Spleen (tissue), 13 donors: ENCODE measurements at places on chromosomes 7 and 10.

DNA sequence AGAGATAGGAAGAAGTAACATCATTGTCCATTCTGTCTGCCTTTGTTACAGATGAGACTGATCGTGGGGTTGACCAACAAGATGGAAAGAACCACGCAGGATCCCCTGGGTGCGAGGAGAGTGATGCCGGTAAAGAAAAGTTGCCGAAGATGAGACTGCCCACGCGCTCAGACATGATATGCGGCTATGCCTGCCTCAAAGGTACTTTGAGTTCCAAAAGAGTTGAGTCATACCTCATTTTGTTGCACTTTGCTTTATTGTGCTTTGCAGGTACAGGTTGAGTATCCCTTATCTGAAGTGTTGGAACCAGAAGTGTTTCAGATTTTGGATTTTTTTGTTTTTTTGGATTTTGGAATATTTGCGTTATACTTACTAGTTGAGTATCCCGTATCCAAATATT lies 12.2 kb upstream of the CLCN1 start:
- DNase-seq: no peak

GRCh38 chr7:84495128-84495527 lies 300.5 kb upstream of the SEMA3A start:
- no peak for DNase-seq

DNA sequence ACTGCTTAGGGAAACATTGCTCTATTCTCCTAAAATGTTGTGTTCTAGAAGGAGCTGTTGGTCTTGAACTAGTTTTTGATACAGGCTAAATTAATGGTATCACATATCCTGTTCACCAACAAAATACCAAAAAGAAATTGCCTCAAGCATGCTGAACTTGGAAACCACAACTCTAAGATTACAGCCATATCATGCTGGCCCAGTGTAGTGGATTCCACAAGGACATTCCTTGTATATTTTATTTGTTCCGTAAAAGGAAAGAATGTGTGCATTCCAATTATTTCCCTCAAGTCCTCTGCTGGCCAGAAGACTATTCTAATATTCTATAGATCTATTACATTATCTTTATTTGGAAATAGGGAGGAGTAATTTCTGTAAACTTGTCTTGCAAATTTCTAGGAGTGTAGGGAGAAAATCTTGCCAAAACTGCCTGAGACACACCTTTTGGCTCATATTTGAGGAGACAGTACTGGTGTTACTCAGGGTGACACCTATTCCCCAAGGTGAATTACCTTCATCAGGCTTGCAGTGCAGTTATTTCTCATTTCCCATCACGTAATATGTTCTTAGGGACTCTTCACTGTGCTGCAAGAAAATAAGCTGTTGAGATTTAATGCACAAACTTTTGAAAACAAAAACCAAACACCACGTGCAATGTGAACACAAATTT lies 1.9 kb upstream of the NEBL start:
- DNase-seq: no peak

DNA sequence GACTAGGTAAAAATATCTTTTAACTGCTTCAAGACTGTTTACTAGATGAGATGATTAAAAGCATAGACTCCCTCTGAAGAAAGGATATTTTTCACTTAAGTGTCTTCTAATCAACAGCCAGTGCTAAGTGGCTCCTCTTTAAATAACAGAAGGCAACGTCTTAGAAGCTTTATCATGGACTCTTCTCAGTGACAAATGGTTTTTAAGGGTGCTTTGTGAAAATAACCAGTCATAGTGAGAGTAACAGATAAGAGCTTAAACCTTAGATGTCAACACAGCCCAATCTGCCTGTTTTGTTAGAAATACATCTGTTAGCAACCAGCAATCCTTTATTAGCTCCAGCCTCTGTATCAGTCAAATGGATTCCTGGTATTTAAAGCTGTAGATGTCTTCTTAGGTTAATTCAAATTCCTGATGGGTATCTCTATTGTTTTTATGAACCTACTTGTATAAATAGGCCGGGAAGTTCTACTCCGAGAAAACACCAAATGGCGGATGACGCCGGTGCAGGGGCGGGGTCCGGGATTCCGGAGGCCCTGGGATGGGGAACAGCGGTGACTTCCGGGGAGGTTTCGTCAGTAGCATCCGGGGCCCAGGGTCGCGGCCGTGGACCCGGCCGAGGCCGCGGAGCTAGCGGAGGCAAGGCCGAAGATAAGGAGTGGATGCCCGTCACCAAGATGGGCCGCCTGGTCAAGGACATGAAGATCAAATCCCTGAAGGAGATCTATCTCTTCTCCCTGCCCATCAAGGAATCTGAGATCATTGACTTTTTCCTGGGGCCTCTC lies 285.4 kb downstream of the GPR37 start:
- no peak for DNase-seq

- no peak for DNase-seq
Measured at GRCh38 chr7:1055491-1055955, 11.2 kb downstream of the GPR146 start.
